Cardiac fibroblast (primary cell): ENCODE measurements at places on chromosomes 1 and 21.

DNA sequence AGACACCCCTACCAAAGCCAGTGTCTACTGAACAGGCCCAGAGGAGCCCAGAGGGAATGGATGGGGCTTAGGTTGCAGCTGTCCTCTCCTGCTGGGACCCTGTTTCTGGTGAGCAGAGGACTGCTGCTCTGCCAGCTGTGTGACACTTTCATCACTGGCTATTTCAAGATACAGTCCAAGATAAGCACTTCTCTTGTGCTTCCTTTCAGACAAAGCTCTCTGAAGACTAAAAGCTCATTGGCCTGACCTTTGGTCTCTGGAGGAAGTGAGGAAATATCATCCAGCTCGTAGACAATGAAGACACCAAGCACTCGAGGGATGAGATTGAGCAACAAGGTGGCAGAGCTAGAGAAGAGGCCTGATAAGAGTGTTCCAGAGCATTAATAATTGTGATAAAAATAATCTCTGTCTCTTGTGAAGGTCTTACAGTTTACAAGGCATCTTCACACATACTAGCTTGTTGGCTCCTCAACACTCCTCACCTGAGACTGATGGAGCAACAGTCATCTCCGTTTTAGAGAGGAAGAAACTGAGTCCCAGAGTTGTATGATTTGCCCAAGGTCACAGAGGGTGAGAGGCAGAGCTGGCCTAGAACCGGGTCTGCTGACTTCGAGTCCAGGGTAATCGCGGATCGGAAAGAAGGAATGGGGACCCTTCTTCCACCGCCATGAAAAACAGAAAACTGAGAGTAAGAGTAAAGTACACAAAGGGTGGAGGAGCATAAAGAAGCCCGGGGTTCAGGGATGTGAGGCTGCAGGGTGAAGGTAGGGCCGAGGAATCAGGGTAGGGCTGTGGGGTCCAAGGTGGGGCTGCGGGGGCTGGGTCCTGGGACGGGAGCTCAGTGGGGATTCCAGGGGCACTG is 666 bp downstream of the PAFAH2 start:
- DNase-seq: peak; percentile 85

- no peak for DNase-seq
Measured at GRCh38 chr21:32878661-32879060, 107.1 kb upstream of the PAXBP1 start.

- DNase-seq: no peak
Measured at GRCh38 chr1:178407215-178407614, 89.5 kb downstream of the CLEC20A start.

DNA sequence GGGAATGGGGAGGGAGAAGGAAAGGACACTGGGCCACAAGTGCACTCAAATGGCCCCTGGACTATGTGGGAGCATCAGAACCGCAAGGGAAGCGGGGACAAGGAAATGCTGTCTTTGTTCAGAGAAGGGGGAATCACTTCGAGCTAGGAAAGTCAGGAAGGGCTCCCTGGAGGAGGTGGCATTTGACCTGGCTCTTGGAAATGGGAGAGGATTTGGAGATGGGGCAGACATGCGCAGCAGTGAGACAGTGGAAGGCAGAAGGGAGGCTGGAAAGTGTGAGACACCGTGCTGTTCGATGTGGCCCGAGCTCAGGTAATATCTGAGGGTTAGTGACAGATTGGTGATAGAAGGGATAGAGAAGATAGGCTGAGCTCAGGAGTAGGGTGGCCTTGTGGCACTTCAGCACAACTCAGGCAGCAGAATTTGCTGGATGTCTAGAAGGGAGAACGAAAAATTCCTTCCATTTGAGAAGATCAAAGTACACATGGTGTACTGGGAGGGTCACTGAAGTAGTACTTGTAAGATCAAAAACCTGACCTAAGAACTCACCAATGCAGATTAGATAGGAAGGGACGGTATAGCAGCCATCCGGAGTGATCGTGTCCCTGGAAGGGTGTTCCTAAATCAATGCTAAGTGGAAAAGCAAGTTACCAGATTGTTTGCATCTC is 25.4 kb downstream of the SLC1A7 start:
- no peak for DNase-seq

DNA sequence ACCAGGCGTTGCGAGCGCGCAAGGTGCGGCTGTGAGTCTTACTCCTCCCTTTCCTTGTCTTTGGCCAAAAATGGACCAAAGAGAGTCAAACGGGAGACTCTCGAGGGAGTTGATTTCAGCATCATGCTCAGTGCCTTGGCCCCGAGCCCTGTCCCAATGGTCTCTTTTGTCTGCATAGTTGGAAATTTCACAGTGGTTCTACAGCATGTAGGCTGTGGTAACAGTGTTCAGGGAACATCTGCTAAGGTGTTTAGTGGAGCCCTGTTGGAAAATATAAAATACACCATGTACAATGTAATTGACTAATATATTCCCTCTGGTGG is 2.7 kb downstream of the CACNA1E start:
- DNase-seq: no peak

DNA sequence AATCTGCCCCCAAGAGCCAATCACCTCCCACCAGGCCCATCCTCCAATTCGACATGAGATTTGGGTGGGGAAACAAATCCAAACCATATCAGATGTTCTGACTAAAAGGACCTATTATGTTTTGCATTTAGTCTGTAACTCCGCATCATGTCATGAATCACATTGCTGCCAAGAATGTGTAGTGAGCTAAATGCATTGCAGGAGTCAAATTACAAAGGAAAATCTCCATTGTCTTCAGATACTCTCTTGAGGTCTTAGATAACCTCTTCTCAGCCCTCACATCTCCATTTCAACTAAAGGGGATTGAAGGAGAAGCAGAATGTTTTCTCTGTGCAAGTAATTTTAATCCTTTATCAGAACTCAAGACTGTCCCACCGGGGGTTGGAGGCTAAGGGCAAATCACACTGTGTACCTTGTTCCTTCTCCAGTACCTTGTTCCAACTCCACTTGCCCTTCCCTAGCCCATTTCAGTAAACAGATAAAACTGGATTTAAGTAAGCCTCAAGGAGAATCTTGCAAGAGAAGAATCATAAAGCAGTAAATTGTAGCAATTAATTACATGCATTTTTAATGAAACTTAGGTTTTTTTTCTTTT is 34.1 kb downstream of the EXTL2 start:
- DNase-seq: peak; percentile 82

GRCh38 chr21:45443595-45444181 is 38.7 kb downstream of the COL18A1 start:
- no peak for DNase-seq

DNA sequence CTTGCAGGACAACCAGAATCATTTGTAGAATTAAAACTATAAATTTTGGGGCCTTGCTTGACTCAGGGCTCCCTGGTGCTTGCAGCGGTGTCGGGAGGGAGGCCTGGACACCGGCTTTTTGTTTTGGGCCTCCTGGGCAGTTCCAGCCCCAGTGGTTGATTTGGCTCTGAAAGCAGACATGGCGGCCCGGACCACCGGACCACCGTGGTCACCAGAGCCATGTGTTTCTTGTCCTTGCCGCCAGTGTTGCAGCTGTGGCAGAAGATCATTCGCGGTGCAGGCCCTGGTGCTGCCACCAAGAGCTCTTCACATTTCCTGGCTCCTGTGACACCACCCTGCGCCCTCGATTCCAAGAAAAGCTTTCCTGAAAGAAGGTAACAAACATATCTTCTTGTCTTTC is 484.8 kb downstream of the BRINP3 start:
- DNase-seq: no peak

DNA sequence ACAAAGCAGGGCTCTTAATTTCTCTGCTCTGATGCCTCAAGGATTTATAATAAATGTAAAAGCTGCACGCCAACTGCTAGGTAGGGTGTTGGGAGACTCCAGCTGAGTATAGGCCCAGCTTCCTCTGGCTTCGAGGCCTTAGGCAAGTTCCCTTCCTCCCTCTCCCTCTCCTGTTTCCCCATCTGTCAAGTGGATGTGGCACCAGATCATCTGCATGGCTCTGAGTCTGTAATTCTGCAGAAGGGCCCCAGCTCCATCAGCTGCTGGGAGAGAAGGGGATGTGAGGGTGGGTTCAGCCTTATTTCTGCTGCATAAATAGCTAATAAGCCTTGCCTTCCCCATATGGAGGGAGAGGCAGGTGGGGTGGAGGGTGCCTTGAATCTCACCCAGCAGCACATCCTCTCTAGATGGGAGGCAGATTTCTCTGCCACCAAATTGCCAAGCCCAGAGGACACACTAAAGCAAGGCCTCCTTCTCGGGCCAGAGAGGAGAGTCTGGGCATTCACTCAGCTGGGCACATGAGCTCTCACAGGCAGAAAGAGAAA is 3.8 kb downstream of the TRIM62 start:
- no peak for DNase-seq

DNA sequence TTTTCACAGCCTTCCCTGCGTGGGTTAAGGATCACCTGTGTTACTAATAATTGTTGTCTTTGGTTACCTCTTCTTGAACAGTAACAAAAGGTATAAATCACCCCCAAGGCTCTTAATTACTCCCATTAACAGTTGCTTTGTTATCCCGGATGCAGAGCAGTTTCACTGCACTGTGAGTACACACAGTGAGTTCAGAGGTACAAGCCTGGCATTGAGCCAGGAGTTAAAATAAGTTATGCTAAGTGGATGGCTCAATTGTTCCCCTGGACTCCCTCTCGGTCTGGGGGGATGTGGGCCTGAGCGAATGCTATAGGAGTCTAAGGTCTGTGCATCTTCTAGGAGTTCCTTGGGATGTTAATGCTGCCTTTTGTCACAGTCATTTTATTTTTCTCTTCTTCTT is 258.3 kb downstream of the ATG4C start:
- no peak for DNase-seq

DNA sequence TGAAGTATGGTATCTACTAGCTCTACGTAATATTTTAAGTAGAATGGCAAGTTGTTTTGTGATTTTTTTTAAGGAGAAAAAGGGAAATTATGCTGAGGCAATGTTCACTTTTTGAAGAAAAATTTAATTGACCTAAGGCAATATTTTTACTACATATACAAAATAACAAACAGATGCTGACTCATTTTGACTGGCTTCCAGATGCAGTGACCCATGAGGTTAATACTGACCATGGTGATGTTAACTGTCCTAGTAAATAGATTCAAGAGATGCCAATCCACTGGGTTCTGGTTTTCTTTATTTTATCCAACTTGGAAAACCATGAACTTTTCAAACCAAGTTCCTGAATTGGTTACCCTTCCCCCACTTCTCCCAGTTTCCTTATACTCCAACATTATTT is 154.9 kb downstream of the CRB1 start:
- DNase-seq: peak; percentile 36

DNA sequence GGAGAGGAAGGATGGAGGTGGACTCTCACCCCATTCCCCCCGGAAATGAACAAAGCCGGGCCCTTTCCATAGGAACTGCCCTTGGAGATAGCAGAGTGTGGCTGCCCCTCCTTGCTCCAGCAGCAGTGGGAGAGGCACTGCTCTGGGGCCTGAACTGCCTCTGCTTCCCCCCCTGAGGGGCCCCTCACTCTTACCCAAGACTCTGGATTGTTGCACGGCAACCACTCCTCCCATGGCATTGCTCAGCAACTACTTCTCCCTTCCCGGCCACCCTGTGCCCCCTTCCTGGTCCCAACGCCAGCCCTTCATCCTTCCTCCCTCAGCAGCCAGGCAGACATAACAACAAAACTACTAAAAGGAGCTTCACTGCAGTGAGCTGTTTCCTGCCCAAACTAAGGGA is 3.0 kb upstream of the ACKR1 start:
- DNase-seq: no peak

DNA sequence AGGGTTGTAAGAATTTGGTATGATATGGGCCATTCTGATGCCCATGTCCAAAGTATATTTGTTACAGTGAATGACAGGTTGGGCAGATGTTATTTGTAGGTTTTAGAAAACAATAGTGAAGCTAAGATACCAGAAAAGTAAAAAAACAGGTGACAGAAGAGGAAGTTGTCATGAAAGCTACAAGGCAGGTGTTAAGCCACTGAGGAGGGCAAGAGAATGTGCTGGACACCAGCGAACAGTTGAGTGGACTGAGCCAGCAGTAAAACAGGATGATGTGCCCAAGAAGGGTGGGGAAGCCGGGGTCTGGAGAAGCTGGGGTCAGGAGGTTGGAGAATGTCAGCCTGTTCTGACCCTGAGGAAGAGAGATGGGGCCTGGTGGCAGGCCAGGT is 83.3 kb downstream of the DTL start:
- no peak for DNase-seq
